ENCODE measurements at places on chromosomes 3 and 15. TPM values are rescaled to one million over a fixed set of nuclear protein-coding genes. Genes with fewer than 3 reads are reported as not detected.

DNA sequence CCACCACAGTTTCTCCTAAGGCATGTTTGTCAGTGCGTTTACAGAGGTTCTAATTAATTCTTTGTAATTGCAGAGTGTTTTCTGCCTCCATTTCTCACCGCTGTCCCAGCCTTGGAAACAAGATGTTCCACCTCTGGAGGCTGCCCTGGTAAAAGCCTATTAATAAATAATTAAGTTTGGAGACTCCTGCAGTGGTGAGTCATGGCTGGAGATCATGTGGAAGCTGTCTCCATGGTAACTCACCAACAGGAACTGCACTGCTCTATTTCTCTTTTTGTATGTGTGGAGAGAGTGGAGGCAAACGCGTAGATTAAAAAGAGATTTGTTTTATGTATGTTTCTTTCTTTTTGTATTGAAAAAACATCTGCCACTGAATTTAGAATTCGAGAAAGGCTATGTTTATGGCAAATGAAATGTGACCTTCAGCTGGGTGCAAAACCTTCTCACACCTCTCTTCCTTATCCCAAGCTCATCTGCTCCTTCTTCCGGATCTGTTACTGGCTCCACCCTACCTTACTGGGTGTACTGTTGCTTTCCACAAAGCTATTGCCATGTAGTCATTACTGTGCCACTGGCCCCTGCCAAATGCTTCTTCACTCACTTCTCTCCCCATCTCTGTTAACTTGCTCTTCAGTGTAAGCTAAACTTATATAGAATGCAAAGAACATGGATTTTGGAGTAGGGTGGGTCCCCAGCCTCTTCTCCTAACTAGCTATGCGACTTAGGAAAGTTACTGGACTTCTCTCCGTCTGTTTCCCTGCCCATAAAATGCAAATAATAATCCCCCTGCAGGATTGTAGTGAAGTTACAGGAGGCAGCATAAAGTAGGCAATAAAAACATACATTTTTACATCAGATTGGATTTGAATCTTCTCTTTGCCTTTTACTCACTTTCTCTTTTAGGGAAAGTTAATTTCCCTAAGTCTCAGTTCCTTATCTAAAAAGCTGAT is 778.5 kb downstream of the NTRK3 start:
- peak; percentile 54 for DNase-seq

The PPM1M gene
- 19.8 TPM for polyA plus RNA-seq

The CDC25A gene
- 11.3 TPM for polyA plus RNA-seq

- DNase-seq: no peak
These were observed 13.4 kb downstream of the RTP1 start for GRCh38 chr3:187210545-187211327.
